ENCODE measurements at places on chromosomes 2 and 18.

GRCh38 chr2:117692001-117692763 lies 122.3 kb upstream of the DDX18 start:
- no peak for ATAC-seq

- ATAC-seq: no peak
These were observed 28.8 kb downstream of the ANKRD30B start for GRCh38 chr18:14776801-14777200.

GRCh38 chr2:10151462-10151861 lies 28.9 kb downstream of the RRM2 start:
- ATAC-seq: peak; percentile 60

DNA sequence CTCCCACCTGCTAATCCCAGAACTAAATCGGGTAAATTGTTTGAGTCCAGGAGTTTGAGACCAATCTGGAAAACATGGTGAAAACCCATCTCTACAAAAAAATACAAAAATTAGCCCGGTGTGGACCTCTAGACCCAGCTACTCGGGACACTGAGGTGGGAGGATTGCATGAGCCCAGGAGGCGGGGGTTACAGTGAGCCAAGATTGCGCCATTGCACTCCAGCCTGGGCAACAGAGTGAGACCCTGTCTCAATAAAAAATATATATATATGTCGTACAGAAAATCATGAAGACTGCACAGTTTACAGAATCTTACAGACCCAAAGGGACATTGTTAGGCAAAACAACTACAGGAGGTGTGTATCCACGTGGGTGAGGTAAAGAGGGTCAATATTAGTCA lies 4.0 kb upstream of the DPY30 start:
- no peak for ATAC-seq

- ATAC-seq: no peak
These were observed 793.5 kb upstream of the CHAC2 start for GRCh38 chr2:52974127-52974526.

DNA sequence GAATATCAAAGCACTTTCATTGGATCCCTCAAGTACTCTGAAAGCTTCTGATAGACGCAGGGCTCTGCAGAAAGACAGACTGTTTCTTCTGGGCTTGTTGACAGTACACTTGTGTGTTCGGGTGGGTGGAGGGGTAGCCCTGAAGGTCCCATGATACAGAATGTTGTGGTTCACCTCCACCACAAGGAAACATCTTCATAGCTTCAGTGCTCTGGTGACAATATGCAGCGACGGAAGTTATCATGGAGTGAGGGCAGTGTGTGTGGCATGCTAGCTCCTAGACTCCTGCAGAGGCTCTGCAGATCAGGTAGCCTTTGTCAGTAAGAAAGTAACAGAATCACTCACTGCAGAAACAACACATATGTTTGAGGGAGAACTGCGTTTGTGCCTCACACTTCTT lies 90.7 kb downstream of the MEIS1 start:
- ATAC-seq: no peak

- no peak for ATAC-seq
These were observed 87.8 kb upstream of the THOC1 start for GRCh38 chr18:355678-356077.
